ENCODE measurements at places on chromosomes 12 and 14. TPM values are rescaled to one million over a fixed set of nuclear protein-coding genes. Genes with fewer than 3 reads are reported as not detected.

- peak; percentile 76 for DNase-seq
Observed at GRCh38 chr14:63205866-63206265, 1.6 kb downstream of the RHOJ start.

DNA sequence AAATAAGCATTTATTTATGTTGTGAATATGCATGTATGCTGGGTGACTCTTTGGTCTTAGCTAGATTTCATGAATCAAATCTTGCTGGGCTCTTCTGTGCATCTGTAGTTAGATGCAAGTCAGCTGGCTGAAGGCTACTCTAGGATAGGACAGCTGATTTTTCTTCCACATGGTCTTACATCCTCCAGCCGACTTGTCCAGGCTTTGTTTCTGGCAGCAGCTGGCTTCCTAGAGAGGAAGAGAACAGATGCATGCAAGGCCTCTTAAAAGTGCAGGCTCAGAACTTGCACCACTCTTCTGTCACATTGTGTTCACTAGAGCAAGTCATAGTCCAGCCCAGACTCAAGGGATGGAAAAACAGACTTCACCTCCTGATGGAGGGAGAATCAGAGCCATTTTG is 435.4 kb upstream of the STXBP6 start:
- peak; percentile 90 for DNase-seq

DNA sequence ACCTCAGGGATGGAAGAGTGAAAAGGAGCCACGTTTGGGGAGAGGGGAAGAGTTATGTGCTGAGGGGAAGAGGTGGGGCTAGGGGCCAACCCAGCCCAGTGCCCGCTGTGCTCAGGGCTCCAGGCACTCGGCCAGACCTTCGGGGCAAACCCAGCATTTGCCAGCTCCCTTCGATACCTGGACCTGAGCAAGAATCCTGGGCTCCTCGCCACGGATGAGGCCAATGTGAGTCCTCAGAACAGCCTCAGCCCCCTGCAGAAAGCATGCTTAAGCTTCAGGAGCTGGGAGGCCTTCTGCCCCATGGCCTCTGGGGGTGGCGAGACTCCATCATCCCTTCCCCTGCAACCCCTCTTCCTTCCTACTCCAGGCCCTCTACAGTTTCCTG is 5.0 kb downstream of the CARMIL3 start:
- no peak for DNase-seq

- DNase-seq: no peak
Observed at GRCh38 chr12:41053046-41053445, 135.1 kb upstream of the PDZRN4 start.

DNA sequence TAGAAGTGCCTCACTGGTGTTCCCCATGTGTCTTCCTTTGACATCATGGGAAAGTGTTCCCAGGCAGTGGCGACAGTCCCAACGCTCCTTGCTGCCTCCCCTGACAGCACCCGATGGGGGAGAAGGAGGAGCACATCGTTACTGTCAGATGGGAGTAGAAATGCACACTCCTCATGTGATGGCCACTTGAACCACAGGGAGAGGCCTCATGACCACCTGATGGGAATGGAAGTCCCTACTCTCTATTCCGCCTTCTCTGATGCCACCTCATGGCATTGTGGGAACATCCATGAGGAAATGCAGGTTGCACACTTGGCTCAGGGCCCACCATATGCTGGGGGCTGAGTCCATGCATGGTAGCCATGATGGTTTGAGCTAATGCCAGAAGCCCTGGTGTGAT is 14.3 kb upstream of the CORO1C start:
- DNase-seq: no peak

- peak; percentile 84 for DNase-seq
Observed at GRCh38 chr14:59161561-59162175, 26.8 kb upstream of the DAAM1 start.

- no peak for DNase-seq
Observed at GRCh38 chr12:108568338-108569154, 6.2 kb downstream of the ISCU start.

GRCh38 chr14:29926701-29927375 is 809 bp downstream of the PRKD1 start:
- peak; percentile 64 for DNase-seq

DNA sequence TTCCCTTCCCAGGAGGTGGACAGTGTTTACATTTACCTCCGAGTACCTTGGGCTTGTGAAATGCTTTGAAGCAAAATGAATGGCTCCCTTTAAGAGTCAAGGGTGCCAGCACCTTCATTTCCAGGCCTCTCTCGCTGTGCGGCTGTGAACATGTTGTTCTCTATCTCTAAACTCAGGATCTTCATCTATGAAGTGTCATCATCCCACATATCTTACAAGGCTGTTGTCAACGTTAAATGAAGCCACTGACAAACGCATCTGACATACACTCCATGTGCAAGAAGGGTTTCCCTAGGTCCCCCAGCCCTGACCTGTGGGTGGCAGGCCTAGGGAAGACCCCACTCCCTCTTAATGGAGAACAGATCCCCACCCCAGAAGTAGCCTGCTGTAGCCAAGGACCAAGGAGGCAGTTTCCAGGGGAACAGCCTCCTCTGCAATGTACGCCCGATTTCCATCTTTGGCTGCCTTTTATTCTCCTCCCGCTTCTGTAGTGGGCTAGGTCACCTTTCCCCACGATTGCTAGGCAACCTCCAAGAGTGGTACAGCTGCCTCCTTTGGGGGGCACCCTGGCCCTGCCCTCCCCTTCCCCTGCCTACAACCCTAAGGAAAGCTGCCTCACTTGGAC is 7.6 kb downstream of the ACTN1 start:
- DNase-seq: no peak

DNA sequence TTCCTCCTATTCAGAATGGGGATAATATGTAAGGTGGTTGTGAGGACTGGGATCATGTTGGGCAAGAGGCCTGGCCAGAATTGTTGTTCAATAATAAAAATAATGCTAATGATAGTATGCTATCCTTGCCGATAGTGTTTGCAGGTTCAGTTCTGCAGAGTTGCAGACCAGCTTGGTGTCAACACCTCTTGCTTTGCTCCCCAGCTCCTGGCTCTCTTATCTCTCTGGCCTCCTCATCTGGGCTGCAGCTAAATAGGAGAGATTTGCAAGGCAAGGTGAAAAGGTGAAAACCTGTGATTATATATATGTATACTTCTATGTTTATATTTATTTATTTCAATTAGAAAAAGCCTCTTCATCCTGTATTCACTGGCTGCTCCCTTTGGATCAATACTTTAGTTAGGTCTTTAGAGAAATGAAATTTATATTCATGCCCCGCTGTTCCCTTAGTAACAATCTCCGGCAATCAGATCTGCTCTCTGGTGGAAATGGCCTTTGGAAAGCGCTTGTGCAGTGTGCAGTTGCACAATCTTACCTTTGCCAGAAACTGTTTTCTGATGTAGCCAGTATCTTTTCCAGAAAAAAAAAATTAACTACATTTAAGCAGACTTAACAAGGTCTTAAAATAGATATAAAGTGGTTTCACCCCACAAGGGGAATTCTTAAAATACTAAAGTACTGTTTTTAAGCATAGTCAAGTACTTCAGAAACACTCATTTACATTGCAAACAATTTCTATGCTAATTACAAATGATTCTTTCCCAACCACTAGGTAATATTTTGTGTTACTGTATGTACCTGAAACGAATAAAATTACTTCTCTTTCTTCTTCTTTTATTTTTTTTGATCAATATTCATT is 19.1 kb upstream of the ACVR1B start:
- no peak for DNase-seq

GRCh38 chr12:92132288-92132687 is 13.4 kb downstream of the BTG1 start:
- no peak for DNase-seq

DNA sequence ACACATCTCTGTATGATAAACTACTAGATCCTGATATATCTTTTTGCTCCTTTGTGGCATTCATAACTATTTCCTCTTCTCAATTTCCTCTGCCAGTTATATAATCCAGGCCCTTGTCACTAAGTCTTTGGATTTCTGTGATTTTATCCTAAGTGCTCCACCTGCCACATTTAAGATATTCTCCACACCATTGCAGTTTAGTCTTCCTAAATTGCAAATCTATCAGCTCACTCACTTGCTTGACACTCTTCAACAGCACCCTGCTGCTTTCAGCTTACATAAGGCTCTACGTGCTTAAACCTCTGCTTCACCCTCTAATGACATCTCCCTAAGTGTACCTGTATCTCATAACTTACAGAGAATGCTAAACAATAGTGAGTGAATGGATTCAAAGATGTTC is 1032.2 kb upstream of the SEL1L start:
- DNase-seq: no peak

DNA sequence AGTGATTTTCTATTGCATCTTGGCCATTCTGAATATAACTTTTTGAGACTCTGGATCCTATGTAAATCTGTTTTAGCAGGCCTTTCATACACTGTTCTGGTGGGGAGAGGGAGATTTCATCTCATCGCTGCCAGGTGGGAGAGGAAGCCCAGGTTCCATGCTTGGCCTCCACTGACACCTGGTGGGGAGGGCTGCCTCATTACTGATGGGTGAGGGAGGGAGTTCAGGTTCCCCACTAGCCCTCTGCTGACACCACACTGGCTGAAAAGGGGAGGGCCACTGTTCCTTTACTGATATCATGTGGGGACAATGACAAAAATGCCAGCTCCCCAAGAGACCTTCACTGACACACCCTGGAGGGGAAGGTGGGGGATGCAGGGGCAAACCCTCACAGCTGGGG is 2.4 kb upstream of the GALNT8 start:
- DNase-seq: no peak

- DNase-seq: no peak
Observed at GRCh38 chr12:116421785-116422538, 137.2 kb upstream of the MAP1LC3B2 start.

DNA sequence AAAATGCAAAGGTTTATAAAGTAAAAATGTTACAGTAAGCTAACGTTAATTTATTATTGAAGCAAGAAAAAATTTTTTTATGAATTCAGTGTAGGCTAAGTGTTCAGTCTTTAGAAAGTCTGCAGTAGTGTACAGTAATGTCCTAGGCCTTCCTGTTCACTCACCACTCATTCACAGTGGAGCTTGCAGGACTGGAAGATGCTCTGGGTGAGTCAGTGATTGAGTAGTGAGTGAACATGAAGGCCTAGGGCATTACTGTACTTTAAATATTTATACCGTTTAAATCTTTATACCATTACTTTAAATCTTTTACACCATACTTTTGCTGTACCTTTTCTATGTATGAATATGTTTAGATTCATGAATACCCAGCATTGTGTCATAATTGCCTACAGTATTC is 120.3 kb upstream of the SLC38A4 start:
- no peak for DNase-seq

GRCh38 chr12:25241167-25242020 is 9.3 kb downstream of the KRAS start:
- DNase-seq: peak; percentile 68

GRCh38 chr14:50225974-50226297 is 5.4 kb downstream of the SOS2 start:
- DNase-seq: no peak

DNA sequence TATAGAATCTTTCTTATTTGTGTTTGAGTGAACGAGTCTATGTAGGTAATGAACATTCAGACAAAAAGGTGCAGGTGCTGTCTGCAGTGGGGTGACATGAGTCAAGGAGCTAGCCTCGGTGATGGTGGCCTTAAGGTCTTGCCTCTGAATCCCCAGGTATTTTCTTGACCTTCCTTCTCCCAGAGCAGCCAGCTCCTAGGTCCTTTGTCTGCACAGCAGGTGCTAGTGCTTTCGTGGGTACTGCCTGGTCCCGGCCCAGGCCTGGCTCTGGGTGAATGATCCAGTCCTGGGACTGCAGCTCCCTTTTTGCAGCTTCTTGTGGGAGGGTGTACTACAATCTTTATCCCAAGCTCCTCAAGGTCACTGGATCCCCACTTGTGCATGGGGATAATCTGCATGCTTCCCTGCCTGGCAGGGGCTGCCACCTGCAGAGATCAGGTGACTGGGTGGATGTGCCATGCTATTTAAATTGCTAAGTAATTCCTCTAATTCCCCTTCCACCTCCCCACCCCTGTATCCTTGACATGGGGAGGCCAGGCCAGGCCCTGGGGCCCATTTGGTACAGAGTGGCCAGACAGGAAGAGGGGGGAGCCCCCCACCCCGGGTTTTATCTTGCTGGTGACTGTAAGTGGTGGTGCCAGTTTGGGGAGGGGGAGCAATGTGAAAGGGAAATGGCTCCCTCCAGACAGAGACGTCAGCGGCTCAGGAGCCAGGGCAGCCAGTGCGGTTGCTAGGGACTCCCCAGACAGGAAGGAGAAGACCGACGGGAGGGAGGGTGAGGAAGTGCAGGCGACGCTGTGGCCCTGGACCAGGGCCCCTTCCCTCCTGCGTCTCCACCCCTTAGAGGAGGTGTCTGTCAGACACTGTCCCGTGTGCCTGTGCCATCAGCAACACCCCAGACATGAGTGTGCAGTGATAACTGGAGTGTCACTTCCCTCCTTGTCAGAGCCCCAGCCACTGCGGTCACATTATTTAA is 6.7 kb downstream of the VASH1 start:
- DNase-seq: peak; percentile 78

GRCh38 chr12:52059582-52060497 is 8.6 kb downstream of the NR4A1 start:
- peak; percentile 88 for DNase-seq

- DNase-seq: no peak
Observed at GRCh38 chr12:28024231-28024995, 51.9 kb upstream of the PTHLH start.

GRCh38 chr14:54614296-54614695 is 47.4 kb downstream of the SAMD4A start:
- no peak for DNase-seq

GRCh38 chr12:45076417-45077026 is 25.6 kb upstream of the DBX2 start:
- DNase-seq: peak; percentile 56

GRCh38 chr12:6638305-6638704 is 2.5 kb upstream of the LPAR5 start:
- no peak for DNase-seq

DNA sequence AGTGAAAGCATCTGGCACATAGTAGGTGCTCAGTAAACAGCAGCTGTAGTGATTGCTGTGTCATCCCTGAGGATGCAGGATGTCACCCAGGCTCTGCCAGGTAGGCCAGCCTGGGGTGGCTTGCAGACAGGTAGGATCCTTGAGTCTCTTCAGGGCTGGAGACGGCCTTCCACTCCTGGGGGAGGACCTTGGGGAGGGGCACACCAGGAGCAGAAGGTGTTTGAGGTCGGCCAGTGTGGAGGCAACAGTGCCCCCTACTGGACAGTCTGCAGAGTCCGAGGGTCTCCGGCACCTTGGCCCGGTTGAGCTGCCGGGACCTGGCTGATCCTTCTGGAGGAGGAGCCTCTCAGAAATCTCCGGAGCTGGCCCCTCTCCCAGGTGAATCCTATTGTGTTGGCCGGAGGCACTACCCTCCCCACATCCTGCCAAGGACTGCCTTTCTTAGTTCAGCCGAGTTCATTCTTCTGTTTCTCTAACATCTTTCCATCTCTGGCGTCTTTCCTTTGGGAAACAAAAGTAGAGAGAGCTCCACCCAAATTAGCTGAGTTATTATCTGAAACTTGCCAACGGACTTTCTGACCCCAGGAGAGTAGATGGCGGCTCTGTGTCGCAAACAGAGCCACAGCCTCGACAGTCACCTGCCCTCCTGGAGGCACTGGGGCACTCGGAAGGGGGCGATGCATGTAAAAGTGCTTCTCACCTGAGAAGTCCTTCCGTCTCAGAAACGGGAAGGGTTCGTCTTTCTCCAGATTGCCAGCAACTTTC is 41.8 kb upstream of the CLMN start:
- peak; percentile 58 for DNase-seq

Gene REC8
- 18.1 TPM for polyA plus RNA-seq

Gene COL2A1
- 54.2 TPM for polyA plus RNA-seq

Gene LTBP2
- 8.4 TPM for polyA plus RNA-seq

Gene TSPAN11
- polyA plus RNA-seq: 10.9 TPM

Gene ANG
- 4.7 TPM for polyA plus RNA-seq

Gene KLHDC2
- 83.3 TPM for polyA plus RNA-seq

Gene MEG3
- polyA plus RNA-seq: 3,453 TPM

Gene ACVRL1
- polyA plus RNA-seq: 54.1 TPM

Gene RAD9B
- 1.8 TPM for polyA plus RNA-seq

All from muscle of leg (tissue), 16 donors.